Activated CD8-positive, alpha-beta memory T cell treated with anti-CD3 and anti-CD28 coated beads for 48 hours (primary cell): ENCODE measurements at places on chromosomes 13 and 19.

GRCh38 chr13:110816500-110816899, 98.4 kb downstream of the ANKRD10 start:
- DNase-seq = no peak

GRCh38 chr19:14198384-14199376, 7.3 kb downstream of the ADGRL1 start:
- no peak for DNase-seq

DNA sequence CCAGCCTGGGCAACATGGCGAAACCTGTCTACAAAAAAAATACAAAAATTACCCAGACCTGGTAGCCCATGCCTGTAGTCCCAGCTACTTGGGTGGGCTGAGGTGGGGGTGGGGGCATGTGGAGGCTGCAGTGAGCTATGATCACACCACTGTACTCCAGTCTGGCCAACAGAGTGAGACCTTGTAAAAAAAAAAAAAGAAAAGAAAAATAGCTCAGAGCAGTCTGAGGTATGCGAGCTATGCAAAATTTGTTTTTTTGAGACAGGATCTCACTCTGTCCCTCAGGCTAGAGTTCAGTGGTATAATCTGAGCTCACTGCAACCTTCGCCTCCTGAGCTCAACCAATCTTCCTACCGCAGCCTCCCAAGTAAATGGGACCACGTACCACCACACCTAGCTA, 7.1 kb upstream of the TOMM40 start:
- no peak for DNase-seq

- DNase-seq = no peak
Measured at GRCh38 chr19:13301627-13302334, 151.6 kb downstream of the IER2 start.

DNA sequence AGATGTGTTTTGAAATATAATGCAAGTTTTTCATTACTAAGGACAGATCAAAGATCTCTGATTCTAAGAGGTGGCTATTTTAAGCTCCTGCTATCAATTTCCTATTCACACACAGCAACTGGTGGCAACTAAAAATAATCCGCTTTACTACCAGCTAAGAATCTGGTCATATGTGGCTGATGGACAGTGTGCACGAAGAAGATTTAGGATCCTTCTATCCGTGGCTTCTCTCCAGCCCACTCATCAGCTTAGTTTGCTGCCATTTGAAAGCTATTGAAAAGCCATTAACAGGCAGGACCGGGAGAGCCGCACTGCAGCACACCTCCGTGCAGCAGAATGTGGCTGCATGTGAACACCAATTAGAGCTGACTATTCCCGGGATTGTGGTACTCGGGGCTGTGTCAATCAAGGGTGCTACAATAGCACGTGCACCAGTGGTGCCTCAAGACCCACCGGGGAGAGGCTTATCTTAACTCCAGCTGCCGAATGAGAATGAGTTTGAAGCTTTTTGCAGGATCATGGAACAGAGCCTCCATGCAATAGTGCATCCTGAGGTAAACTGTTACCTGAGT, at the start of gene MYO16:
Gene MYO16, plus strand, starts transcription at position 431 of the 572 bp plus-strand sequence. CDS start 234 bp downstream, outside the sequence.
- DNase-seq = no peak

DNA sequence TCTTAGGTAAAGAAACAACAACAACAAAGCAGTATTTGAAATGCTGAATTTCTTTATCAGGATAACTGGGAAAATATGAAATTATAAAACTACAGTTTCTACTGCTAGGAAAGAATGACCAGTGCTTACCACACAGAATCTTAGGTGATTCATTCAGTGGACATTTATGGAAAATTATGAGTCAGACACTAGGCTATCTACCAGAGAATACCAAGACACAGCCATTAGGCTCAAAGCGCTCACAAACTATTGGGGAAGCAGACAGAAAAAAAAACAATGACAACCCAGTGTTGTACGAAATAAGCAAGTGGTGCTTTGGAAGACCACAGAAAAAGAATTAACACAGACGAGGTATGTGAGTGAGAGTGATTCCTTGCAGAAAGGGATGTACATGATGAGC, 1019.5 kb downstream of the PCDH9 start:
- DNase-seq = no peak

DNA sequence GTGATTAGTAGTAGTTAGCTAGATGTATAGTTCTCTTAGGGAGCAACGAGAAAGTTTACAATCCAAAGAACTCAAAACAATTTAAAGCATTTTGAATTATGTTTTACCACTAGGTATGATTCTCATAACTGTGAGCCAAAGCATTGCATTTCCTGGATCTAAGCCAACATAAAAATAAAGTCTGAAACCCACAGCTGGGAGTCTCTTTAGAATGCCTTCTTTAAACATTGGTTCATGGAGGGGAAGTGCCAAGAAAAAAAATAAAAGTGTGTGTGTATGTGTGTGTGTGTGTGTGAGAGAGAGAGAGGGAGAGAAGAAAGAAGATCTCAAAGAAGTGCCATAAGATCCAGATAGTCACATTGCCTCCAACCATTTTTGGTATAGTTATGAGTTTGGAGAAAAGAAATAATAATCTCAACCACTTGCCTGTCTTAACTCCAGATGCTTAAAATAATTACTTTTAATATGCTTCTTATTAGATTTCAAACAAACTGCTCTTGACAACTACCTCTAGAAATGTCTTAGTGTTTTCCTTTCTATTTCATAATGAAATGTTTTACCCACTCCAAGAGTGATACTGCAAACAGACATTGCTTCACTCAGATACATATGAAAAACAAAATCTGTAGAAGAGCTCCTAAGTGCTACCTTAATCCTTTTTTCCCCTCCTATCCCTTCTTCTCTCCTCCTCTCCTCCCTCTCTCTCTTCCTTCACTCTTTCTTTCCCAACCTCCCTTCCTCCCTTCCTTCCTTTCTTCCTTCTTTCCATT, 554.1 kb downstream of the KCTD12 start:
- no peak for DNase-seq

GRCh38 chr19:7513809-7514642, 1.9 kb upstream of the ZNF358 start:
- DNase-seq = no peak

- DNase-seq = no peak
Measured at GRCh38 chr19:16170134-16170533, 3.2 kb downstream of the CIB3 start.

- DNase-seq = no peak
Measured at GRCh38 chr19:11657307-11657706, 60.0 kb downstream of the ZNF627 start.

DNA sequence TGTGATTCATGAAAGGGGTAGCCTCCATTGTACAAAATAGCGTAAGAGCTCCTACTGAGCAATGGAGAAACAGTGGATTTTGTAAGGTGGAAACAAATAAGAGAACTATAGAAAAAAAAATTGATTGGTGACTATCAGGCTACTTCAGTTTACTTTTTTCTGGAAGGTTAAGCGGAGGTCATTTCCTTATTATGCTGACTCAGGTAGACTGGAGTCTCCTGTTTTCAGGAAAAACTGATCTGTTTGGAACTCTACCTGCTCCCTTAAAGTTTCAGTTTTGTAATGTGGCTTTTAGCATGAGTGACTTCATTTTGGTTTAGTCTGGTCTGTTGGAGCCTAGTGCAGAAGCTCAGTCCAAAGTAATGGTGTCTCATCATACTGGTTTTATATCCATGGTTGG, 3.4 kb downstream of the ZNF607 start:
- no peak for DNase-seq

DNA sequence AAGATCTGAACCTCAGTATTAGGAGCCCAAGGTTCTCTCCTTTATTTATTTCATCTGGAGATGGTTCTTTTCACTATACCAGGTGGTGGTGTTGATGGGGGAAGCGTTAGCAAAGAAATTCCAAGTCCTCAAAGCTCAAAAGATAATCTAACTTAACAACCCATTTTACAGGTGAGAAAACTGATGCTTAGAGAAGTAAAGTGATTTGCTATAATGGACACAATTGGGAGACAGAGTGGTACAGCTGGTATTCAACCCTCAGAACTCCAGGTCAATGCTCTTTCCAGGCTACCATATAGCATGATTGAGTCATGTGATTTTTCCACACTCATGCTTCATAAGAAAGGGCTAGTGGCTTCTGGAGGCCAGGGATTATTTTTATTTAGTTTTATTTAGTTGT, 25.0 kb upstream of the URAD start:
- DNase-seq = no peak

GRCh38 chr19:5103061-5103701, 134.3 kb downstream of the KDM4B start:
- DNase-seq = no peak

- DNase-seq = no peak
Measured at GRCh38 chr13:21104199-21105019, 43.0 kb upstream of the LATS2 start.

DNA sequence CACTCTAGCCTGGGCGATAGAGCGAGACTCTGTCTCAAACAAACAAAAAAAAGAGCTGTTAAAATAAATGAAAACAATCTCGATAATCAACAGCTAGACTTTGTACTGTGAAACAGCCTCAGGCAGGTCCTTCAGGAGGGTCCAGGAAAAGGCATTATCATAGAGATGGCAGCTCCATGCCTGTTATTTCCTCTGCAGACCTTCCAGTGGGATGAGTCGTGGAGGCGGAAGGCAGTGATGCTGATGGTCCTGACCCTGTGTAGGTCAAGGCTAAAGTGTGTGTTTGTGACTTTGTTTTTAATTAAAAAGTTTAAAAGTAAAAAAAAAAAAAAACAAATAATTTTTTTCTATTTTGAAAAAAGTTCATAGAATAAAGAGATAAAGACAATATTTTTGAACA, 117.4 kb downstream of the TNFRSF19 start:
- no peak for DNase-seq

- no peak for DNase-seq
Measured at GRCh38 chr13:98495627-98496478, 81.1 kb downstream of the STK24 start.

- no peak for DNase-seq
Measured at GRCh38 chr13:100115693-100116254, 26.9 kb downstream of the PCCA start.

DNA sequence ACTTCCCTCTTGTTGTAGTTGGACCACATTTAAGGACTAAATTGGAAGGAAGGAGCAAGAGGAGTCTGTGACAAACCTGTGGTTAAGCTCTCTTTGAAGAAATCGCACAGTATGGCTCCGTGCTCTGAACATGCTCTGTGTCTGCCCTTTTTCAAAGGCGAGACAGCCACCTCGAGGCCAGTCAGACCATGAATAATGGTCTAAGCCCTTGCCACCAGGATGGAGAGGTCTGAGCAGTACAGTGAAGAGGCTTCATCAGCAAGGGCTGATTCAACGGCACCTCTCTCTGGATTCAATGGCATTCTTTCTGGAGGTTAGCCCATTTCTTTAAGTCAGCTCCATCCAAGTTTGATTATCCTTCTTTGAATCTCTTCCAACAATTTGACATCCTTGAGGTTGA, 30.9 kb downstream of the FAM216B start:
- DNase-seq = no peak

DNA sequence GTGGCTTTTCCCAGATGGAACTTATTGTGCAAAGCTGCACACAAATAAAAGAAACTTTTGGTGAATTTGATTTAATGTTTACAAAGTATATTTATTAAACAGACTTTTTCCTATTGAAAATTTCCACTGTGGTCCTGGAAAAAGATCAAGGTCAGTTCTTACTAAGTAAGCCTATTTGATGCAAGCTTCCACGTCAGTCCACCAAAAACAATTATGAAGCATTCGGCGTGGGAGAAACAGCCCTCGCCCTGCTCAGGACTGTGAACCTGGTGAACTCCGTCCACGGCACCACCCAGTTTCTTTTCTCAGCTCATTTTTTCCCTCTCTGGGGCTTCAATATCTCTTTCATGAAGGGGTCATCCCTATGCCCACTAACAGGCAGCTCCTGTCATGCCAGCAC, 149.8 kb downstream of the EFNB2 start:
- DNase-seq = no peak

- DNase-seq = no peak
Measured at GRCh38 chr19:2290441-2291184, 8.6 kb upstream of the PEAK3 start.

DNA sequence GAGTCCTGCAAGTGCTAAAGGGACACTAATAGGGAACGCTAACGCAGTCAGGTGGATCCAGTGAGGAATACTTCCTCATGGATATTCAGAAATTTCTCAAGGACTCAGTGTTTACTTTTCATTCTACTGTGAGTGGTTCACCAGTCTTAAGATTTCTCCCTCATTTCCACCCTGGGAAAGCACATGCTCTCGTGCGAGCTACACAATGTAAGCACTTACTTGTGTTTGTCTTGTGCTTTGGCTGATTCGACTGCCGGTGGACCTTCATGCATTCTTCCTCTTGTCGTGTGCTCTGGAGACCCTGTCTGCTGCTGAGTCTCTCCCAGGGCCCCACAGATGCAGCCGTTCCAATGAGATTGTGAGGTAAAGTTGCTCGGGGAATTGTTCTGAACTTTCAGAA, 180.1 kb downstream of the NUFIP1 start:
- DNase-seq = no peak

GRCh38 chr19:13396250-13397080, 109.8 kb downstream of the CACNA1A start:
- DNase-seq = no peak

DNA sequence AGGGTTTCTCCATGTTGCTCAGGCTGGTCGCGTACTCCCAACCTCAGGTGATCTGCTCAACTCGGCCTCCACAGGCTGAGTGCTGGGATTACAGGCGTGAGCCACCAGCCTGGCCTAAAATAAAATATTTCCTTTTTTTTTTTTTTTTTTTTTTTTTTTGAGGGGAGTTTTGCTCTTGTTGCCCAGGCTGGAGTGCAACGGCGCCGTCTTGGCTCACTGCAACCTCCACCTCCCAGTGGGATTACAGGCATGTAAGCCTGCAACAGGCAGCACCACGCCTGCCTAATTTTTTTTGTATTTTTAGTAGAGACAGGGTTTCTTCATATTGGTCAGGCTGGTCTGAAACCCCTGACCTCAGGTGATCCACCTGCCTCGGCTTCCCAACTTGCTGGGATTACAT, 4.9 kb downstream of the ZNF506 start:
- no peak for DNase-seq

DNA sequence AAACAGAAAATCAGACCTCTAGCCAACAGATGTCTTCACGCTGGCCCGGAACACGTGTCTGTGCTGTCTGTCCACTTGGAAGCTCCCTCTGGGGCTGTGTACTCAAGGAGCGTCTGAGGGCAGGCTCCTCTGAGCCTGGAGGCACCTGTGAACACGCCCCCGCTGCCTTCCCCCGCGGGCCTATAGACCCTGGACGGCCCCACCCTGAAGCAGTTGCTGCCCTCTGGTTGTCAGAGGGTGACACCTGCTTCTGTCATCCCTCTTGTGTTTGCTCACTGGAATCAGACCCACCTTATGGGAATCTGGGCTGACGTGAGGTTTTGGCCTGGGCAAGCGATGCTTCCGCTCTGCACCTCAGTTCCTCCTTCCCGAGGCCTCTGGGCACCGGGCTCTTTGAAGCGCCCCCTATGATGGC, 19.2 kb downstream of the EPN1 start:
- no peak for DNase-seq

- no peak for DNase-seq
Measured at GRCh38 chr19:30523791-30524190, 151.6 kb downstream of the ZNF536 start.

DNA sequence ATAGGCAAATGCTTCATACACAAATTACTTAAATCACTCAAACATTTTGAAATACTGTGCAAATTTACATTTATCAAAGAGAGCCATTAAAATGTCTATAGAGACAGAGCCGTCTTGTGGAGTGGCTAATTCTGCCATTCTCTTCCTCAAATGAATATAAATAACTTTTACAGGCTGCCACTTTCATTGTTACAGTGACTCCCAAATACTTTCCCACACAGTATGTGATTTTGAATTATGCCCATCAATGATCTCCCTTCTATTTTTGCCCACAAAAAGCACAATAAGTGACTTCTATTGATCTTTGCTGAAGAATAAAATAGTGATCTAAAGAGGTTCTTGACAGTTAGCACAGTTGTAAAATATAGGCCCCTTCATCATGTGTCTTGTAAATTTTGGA, 1244.9 kb downstream of the PCDH17 start:
- DNase-seq = no peak

GRCh38 chr13:73935991-73936390, 198.2 kb downstream of the KLF12 start:
- DNase-seq = no peak
